ENCODE measurements at places on chromosomes 7 and 10.
A peak's percentile ranks its signal among the peaks of the same experiment; 100 is the strongest.

- DNase-seq, result no peak
These were observed 668.3 kb upstream of the FOXK1 start for GRCh38 chr7:4013793-4014192.

DNA sequence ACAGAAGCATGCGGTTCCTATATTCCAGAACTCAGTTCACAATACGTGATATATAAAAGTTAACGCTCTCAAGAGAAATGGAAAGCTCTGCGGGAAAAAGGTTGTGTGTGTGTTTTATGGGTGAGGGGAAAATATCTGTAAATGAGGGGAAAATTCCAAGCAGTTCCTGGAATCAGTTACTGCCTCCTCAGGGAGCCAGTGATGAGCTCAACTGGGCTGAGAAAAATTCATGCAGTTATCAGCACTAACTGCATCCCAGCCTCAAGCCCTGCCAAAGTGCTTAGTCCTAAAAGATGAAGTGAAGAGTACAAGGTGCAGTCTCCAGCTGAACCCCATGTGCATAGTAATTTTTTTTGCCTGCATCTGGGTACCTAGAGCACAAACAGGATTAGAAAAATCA, 191.9 kb downstream of the CDK14 start:
- no peak for DNase-seq

- DNase-seq, result peak; percentile 24
These were observed 120.0 kb downstream of the SRPK2 start for GRCh38 chr7:105268511-105269392.

- DNase-seq, result no peak
These were observed 72.0 kb downstream of the GRID1 start for GRCh38 chr10:86294346-86295265.

GRCh38 chr7:99036546-99037111, 107.3 kb downstream of the SMURF1 start:
- peak; percentile 53 for DNase-seq

DNA sequence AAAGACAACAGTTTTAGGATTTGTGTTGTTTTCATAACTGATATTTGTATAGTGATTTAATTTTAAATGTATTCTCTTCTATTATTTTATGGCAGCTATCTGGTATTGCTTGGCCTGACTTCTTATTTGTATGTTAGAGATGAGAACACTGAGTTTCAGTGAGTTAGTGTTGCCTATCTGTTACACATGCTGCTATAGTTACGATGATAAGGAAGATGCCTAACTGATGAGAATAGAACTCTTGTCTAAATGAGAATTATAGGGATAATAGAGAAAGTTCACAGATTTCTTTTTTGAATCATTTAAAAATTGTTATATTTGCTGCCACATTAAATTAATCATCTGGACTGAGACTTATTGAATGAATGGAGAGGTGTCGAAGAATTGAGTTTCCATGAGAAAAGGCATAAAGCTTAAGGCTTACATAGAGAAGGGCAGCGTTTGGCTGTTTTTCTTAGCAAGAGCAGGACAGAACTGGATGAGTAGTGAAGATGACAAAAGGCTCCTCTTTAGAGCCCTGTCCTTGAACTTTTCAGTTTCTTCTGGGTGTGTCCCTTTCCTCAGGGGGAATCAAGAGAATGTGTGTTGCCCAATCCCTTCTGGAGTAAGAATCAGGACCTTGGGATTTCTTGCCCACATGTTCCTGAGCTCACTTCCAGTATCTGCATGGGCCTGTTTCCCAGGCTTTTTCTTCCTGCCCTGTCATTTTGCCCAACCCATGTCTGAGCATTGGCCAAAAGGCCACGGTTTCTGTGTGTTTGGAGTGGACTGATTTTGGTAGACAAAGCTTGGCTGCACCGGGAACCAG, 195.6 kb upstream of the CSTF2T start:
- no peak for DNase-seq

DNA sequence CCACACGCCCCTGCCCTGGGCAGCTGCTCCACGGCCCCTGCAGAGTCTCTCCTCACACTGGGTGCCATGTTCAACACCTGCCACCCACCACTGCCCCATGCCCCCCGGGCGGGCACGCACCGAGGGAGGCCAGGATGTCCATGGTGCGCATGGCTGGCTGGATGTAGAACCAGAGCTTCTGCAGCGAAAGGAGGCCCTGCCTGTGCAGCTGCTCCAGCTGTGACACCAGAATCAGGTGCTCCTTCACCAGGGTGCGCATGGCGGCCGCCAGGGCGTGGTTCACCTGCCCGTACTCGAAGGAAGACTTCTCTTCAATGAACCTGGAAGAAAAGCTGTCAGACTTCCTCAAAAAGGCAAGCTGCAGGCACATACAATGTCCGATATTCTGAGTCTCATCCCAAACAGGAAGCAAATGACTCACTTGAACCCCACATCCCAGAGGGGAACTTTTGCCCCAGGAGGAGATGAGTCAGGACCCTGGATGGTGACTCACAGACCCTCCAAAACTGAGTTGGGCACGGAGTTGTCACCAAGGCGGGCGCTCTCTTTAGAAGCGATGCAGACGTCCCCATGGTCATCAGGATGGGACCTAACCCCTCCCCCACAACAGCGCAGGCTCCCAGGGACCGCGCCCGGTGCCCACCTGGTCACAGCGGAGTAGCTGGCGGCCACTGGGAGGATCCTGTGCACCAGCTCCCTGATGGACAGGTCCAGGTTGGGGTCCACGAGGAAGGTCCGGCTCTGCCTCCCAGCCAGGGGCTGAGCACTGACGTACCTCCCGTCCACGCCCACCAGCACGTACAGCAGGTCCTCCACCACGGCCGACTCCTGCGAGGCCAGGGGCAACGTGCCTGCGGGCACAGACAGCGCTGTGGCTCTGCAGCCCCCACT, 15.5 kb downstream of the TUBGCP2 start:
- no peak for DNase-seq

DNA sequence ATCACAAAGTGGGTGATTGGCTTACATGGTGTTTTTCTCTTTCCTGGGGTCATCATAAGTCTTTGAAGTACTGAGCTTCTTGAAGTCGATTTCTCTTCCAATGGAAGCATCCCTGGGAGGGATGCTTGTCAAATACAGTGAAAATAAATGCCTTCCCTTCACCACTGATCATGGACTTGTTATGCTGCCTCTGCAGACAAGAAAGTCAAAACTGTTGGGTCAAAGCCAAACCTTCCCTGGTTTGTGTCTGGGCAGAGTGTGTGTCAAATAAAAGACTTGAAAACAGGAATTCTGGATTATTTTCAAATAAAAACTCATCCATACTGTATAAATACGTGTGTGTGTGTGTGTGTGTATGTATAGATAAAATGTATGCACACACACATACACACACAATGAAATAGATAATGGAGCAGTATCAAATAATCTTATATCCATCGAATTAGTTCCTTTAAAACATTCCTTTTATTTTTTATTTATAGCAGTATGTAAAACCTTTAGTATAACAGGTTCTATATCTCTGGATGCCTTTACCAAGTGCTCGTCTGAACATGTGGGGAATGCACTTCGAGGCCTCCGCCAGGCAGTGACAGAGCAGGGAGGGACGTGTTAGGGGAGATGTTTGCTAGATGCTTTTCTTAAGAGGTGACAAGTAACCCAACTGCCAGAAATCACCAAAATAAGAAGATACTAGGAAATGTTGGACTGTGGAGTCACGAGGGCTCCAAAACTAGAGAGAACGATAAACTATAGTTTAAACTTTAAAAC, 27.2 kb upstream of the WNT16 start:
- DNase-seq, result no peak

- DNase-seq, result no peak
These were observed 565 bp downstream of the STRIP2 start for GRCh38 chr7:129434675-129435318.

- DNase-seq, result no peak
These were observed 89.0 kb upstream of the PRPS1L1 start for GRCh38 chr7:18116661-18117060.

- DNase-seq, result no peak
These were observed 115.8 kb downstream of the PLXDC2 start for GRCh38 chr10:19931894-19932590.

GRCh38 chr10:87794285-87794684, 23.7 kb downstream of the ATAD1 start:
- no peak for DNase-seq

- DNase-seq, result no peak
These were observed 82.0 kb upstream of the JCAD start for GRCh38 chr10:30141423-30141822.

- no peak for DNase-seq
These were observed 520 bp downstream of the CPA5 start for GRCh38 chr7:130345136-130345535.

DNA sequence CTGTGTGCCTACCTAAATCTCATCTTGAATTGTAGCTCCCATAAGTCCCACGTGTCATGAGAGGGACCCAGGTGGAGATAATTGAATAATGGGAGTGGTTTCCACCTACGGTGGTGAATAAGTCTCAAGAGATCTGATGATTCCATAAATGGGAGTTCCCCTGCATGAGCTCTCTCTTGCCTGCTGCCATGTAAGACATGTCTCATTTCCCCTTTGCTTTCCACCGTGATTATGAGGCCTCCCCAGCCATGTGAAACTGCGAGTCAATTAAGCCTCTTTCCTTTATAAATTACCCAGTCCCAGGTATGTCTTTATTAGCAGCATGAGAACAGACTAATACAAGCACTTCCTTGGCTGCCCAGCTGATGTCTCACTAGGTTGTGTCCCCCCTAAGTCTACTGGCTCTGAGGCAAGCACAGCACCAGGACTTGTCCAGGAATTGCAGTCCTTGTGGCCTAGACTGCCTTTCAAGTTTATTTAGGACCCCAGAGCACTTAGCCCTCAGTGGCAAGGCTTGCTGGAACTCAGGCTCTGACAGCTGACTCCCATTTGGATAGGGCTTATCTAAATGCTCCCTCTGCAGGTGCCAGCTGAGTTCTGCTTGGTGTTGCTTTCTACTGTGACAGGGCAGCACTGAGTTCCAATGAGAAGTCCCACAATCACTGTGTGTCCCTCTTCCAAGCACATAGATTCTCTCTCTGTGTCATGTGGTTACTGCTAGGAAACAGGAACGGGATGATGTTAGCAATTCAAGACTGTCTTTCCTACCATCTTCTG, 59.0 kb upstream of the TAS2R16 start:
- DNase-seq, result no peak

DNA sequence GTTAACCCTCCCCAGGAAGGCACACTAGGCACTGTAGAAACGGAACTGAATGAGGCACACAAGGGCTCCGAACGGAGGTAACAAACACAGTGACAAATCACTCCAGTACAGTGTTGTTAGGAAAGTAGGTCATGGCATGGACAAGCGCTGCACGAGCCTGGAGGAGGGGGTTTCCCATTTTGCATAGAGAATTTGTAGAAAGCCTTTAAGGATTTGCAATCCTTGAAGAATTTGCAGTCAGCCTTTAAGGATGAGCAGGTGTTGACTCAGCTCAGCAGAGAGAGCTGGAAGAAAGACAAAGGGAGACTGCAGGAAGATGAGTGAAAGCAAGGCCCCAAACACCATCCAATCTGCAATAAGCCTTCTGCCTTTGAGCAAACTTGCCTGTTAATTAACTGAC, 51.1 kb upstream of the PPP1R3C start:
- no peak for DNase-seq

DNA sequence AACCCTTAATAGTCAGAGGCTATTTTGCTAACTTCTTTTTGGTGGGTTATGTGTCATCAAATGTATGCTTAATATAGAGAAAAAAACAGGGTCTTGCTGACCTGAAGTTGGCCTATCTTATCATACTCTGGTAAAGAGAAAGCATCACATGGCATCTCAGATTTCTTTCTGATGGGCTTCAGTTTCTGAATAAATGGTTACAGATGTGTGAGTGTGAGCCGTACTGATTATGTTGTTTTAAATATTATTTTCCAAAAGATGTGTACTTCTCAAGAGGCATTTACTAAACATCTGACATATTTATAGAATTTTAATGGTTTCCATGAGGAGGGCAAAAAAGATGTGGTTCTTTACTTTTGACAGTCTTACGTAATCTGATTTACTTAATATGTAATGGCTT, 28.4 kb downstream of the BBS9 start:
- DNase-seq, result no peak

DNA sequence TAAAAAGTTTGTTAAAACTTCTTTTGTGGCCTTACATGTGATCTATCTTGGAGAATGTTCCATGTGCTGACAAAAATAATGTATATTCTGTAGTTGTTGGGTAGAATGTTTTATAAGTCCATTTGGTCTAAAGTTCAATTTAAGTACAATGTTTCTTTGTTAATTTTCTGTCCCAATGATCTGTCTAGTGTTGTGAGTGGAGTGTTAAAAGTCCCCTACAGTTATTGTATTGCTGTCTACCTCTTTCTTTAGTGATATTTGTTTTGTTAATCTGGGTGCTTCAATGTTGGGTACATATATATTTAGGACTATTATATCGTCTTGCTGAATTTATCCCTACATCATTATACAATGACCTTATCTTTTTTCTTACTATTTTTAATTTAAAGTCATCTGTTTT, 6.9 kb downstream of the TMEM140 start:
- DNase-seq, result no peak

- no peak for DNase-seq
These were observed 8.0 kb upstream of the RAMP3 start for GRCh38 chr7:45149606-45150005.

GRCh38 chr10:8726084-8726778, 671.7 kb downstream of the GATA3 start:
- no peak for DNase-seq

GRCh38 chr7:39458061-39458745, 108.0 kb upstream of the YAE1 start:
- no peak for DNase-seq

GRCh38 chr7:93044147-93044810, 73.5 kb downstream of the SAMD9 start:
- no peak for DNase-seq

- DNase-seq, result no peak
These were observed 6.1 kb downstream of the CHST3 start for GRCh38 chr10:71970331-71970730.

DNA sequence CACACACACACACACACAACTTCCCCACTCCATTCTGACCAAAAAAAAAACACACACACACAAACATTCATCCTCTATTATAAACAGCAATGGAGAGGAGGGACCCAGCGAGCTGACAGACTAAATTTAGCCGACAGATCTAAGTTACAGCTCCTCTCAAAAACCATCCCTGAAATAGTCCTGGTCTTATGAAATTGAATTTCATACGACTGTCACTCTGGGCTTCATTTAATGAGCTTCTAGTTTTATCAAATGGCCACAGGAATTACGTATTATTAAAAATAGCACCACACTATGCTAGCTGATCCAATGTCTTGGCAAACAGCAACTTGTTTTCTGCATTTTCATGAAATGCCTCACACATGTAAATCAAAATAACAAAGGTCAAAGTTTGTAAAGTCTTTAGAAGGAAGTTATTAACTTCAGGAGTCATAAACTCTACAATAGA, 131.3 kb upstream of the ASAH2 start:
- DNase-seq, result no peak

GRCh38 chr7:18995270-18995671, 122.2 kb downstream of the TWIST1 start:
- no peak for DNase-seq

Data from caudate nucleus (tissue), 63 donors.